AG10803 (cell line): ENCODE measurements at places on chromosomes 11 and 22.
A peak's percentile ranks its signal among the peaks of the same experiment; 100 is the strongest.

DNA sequence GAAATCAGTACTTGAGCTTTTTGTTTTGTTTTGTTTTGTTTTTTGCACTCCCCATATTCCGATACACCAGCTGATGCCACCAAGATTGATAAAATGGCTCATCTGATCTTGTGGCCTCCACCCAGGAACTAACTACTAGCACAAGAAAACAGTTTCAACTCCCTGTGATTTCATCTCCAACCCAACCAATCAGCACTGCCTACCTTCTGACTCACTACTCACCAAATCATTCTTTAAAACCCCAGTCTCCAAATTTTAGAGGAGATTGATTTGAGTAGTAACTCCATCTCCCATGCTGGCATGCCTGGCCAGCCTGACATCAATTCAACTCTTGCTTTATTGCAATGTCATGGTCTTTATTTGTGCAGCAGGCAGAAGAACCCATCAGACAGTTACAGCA, 16.1 kb upstream of the CRTAM start:
- no peak for DNase-seq

- DNase-seq: no peak
These were observed 74.1 kb downstream of the CDKN1C start for GRCh38 chr11:2811206-2812091.

DNA sequence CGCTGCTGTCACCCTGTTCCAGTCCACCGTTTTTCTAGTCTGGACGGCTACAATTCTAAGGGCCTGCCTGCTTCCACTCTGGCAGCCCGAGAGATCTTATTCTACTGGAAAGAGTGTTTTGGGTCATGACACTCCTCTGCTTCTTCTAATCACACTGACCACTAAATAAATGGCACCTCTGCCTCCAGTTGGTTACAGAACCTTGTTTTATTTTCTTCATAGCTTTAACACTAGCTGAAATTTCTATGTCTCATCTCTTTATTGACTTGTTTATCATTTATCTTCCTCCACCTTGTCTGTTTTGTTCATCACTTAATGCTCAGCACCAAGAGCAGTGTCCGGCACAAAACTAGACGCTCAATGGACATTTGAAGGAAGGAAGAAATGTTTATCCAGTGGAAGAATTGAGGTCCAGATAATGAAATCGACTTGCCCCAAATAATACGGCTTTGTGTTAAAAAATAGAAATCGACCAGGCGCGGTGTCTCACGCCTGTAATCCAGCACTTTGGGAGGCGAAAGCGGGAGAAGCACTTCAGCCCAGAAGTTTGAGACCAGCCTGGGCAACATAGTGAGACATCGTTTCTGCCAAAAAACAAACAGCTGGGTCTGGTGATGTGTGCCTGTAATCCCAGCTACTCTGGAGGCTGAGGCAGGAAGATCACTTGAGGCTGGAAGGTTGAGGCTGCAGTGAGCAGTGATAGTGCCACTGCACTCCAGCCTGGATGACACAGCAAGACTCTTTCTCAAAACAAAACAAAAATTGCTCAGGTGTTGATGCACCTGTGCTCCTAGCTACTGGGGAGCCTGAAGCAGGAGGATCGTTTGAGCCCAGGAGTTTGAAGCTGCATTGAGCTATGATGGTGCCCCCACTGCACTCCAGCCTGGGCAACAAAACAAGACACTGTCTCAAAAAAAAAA, 693 bp upstream of the PRR14L start:
- no peak for DNase-seq

- DNase-seq: no peak
These were observed 54.8 kb upstream of the YPEL1 start for GRCh38 chr22:21790359-21790758.

DNA sequence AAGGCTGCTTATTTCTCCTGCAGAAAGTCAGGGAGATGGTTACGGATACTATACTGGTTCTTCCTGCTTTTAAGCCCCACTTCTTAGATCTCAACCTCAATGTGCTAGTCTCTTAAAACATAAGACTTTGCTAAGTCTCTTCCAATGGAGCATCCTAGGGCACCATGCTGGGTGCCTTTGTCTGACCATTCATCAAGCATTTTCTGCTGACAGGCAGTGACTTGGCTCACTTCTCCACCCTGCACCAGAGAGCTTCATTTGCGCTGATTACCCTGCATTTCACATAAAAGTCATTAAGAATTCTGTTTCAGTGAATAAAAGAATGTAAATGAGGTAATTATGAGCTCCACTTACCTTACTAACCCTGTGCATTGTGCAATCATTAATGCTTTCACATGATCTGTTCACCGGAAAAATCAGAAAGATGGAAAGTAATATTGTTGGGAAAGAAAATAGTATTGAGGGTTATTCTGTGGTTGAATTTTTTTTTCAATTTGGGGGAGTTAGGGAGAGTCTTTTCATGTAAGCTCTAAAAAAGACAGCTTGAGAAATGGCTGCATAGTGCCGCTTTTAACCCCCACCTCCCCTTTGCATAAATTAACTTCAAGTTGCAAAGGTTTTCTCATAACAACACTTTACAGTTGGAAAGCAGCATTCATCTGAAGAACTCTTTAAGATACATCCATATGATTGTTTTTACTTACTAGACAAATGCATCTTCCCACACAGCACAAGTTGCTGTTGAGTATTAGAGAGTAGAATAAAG, 677.3 kb upstream of the KIRREL3 start:
- no peak for DNase-seq

DNA sequence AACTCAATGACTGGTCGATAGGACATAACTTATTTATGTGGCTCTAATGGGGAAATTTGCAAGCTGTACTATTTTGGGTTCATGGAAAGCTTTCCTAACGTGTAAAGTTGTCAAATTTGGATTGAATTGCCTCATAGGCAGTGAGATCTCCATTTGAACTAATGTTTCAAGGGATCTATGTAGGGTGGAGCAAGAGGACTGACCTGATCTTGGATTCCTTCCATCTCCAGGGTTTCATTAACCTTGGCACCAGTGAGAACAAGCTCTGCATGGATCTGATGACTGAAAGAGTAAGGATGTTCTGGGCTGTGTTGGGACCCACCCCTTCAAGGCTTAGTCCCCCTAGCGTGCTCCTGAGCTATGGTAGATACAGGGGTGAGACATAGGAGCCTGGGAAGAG, 2.1 kb downstream of the ACCSL start:
- no peak for DNase-seq

GRCh38 chr11:74121804-74122203, 49.0 kb downstream of the C2CD3 start:
- DNase-seq: no peak

- DNase-seq: no peak
These were observed 26.2 kb downstream of the TSPAN32 start for GRCh38 chr11:2328021-2328420.

- DNase-seq: no peak
These were observed 71.1 kb downstream of the RTL6 start for GRCh38 chr22:44426981-44427380.

DNA sequence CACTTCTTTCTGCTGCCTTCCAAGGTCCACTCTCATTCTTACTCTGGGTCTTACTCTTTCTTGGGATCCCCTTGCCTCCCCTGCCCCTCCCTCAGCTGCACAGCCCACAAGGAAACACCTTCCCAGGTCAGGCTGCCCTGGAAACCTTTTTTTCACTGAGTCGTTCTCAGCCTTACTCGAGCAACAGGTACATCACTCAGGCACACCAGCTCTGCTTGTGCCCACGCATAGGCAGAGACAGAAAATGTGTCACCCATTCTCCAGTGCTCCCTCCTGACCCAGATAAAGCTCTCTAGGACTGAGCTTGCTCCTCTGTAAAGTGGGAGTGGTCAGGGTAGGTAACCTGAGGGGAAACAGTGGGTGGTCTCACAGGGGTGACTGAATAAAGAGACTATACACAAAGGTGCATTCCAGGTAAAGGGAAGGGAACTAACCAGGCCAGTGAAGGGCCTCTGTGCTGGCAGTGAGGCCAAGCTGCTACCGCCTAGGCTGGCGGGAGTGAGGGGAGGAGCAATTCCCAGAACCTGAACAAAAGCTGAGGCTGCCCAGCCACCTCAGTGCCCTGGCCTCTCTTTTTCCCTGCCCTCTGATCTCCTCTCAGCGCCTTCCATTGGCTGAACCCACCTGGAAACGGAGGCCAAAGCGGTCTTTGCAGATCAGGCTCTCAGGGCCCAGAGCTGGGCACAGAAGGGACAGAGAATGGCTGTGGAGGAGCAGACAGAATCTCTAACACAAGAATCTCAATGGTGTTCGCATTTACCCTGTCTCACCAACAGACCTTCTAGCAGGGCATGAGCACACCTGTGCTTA, 15.9 kb downstream of the PRG3 start:
- no peak for DNase-seq

- no peak for DNase-seq
These were observed 105.9 kb upstream of the SLC22A12 start for GRCh38 chr11:64485074-64485473.

GRCh38 chr22:48953103-48953720, 874.5 kb downstream of the BRD1 start:
- DNase-seq: no peak

- DNase-seq: no peak
These were observed 13.6 kb downstream of the SLC22A25 start for GRCh38 chr11:63229815-63230214.

DNA sequence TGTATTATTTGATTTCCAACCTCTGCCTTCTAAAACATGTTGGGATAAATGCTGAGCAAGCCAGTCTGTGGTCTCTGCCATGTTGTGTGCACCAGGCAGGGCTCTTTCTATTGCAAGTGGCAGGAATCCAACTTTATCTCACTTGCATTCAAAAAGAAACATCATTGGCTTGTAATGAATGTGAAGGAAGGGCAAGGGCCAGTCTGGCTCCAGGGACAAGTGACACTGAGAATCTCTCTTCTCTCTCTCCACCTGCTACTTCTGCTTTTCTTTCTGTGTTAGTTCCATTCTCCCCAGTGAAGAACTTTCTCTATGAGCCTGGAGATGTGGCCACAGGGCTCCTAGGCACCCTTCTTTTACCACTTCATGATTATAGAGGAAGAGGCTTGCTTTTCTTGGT, 329.9 kb upstream of the NCAM1 start:
- DNase-seq: no peak

- DNase-seq: peak; percentile 78
These were observed 129.7 kb downstream of the ST3GAL4 start for GRCh38 chr11:126485021-126485792.

GRCh38 chr11:130999992-131000770, 83.9 kb upstream of the SNX19 start:
- peak; percentile 91 for DNase-seq

DNA sequence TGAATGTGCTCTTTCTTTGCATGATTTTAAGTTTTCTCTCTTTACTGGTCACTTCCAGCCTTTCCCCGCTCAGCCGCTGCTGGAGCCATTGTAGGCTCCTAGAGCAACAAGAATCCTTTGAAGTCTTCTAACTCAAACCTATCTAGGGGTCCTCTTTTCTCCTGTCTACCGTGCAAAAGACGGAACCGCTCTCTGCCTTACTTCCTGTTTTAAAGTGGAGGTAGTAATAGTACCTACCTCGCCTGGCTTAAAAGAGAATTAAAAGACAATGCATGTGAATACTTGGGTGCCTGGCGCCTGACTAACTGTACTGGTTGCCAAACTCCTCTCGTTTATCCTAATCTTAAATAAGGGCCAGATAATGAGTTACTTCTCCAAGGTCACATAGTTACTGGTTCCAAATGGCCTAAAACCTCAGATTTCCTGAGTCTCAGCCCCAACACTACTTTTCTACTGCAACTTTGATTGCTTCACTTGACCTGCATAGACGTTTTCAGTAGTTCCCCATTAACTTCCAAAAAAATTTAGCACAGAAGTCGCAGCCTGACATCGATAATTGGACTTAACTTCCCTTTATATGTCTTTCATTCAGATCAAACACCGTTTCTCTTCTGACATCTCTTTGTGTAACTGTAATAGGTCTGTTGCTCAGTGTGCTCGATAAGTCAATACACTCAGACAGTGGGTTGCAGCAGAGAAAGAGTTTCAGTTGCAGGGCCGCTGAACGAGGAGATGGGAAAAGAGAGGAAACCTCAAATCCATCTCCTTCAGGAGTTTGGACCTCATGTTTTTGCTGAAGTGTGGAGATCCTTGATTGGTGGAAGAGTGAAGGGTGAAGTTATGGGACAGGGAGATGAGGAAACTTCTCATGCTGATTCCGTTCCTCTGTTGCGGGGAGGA, 891 bp downstream of the SAMM50 start:
- DNase-seq: peak; percentile 12

GRCh38 chr11:60809249-60809648, 24.1 kb downstream of the MS4A10 start:
- no peak for DNase-seq

GRCh38 chr11:73382747-73383146, 6.5 kb downstream of the RELT start:
- no peak for DNase-seq

- DNase-seq: peak; percentile 25
These were observed 517 bp downstream of the HIRA start for GRCh38 chr22:19430890-19431541.

DNA sequence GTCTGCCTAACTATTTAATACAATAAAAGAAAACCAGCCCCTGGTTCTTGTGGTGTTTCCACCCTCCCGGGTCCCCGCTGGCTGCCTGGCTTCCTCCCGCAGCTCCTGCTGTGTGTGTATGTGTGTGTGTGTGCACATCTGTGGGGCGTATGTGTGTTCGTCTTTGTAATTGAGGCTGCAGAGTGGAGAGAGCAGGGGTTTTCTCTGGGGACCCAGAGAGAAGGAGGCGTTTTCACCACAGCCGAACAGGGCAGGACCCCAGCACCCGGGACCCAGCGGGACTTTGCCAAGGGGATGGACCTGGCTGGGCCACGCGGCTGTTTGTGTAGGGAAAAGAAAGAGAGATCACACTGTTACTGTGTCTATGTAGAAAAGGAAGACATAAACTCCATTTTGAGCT, 42.7 kb downstream of the IGLL1 start:
- no peak for DNase-seq

DNA sequence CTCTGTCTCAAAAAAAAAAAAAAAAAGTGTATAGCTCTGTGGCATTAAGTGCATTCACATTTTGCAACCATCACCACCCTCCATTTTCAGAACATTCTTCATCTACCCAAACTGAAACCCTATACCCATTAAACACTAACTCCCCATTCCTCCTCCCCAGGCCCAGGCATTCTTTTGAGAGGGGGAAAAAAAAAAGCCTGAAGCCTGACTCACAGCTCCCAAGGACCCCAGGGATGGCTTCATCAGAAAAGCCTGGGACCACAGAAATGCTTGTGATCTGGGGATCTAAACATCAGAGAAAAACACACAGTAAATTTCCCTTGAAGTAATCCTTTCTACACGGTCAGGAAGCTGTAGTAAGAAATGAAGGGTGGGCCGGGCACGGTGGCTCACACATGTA, 10.7 kb upstream of the GTSE1 start:
- no peak for DNase-seq

GRCh38 chr11:1574238-1574932, 2.3 kb upstream of the DUSP8 start:
- DNase-seq: peak; percentile 37

- no peak for DNase-seq
These were observed 375.1 kb downstream of the OPCML start for GRCh38 chr11:133156986-133157745.

DNA sequence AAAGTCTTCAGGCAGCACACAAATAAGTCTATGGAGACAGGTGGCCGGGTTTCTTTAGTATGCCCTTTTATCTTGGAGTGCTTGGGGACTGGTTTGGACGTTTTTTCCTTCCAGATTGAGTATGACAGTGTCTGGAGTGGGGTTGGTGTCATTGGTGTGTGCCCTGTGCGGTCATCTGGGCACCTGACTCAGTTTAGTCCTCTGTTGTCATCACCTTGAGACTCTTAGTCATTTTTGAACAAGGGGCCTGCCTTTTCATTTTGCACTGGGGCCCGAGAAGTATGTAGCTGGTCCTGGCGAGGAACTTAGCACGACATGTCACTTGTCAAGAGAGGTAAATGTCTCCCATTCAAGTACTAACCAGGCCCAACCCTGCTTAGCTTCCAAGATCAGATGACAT, 27.2 kb upstream of the MYO18B start:
- DNase-seq: no peak
